ENCODE measurements at places on chromosomes 6 and 20.

DNA sequence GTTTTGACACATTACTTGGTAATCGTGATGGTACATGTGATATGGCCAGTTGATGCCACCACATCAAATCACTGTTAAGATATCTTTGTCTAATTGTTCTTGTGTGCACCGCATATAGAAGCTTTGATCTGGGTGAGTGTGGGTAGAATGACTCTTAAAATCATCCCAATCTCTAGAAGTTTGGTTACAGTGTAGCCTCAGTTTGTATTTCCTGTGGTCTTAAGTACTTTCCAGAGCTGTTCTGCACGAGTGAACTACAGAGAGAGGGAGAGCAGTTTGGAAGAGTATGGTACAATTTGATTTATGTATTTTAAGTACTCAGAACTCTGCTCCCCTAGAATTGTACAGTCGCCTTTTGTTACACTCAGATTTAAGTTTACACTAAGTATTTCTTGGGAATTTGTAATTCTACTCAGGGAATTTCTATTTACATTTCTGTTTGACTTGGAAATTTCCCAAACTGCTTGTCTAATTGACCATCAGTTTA lies 37.5 kb downstream of the SNX9 start:
- DNase-seq = no peak

DNA sequence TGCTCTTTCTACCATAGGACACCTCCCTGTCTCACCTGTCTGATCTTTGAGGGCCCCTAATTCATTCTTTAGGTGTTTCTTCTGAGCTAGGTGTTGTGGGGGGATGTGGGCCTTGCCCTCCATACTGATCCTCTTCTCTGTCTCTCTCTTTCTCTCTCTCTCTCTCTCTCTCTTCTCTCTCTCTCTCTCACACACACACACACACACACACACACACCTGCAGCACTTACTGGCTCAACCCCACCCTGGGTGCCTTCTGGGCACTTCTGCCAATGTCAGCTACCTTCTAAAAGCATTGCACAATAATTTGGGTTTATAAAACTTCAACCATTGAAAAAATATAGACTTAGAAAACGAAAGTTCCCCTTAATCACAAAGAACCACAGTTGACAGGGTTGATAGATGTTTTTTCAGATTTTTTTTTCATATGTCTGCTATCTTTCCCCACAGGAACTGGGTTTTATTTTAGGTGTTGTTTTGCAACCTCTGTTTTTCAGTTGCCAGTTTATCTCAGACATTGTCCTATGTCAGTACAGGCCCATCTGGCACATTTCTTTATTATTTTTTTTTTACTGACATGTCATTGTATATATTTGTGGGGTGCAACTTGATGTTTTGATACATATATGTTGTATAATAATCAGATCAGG lies 28.1 kb downstream of the PKIG start:
- DNase-seq = no peak

DNA sequence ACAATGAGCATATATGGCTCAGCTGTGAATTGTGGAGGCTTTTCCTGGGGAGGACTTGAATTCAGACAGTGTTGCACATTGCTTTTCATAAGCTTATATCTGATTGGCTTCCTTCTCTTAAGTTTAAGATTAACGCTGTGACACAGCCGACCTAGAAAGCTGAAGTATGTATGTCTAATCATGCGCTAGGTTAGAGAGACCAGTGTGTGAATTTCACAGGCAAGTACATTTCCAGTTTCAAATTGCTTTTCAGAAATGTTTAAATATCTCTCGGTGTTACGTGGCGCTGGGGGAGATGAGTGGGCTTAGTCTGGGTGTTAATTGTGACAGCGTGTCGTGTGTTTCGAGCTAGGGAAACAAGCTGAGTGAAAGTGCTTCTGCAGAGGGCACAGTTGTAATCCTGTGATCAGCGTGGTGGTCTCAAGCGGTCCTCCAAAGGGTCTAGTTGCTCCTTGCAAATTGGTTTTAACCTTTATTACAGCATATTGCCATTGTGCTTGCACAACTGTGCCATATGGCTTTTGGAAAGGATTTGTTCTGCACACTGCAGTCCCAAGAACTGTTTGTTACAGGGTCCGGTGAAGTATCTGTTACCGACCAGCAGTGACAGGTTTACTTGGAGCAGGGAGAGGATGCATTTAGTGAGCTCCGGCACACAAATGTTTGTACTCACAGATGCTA lies 166.6 kb downstream of the SASH1 start:
- DNase-seq = no peak

GRCh38 chr20:37579106-37579505 lies 51.4 kb upstream of the BLCAP start:
- no peak for DNase-seq

GRCh38 chr6:157314705-157315321 lies 8.5 kb downstream of the TMEM242 start:
- no peak for DNase-seq

DNA sequence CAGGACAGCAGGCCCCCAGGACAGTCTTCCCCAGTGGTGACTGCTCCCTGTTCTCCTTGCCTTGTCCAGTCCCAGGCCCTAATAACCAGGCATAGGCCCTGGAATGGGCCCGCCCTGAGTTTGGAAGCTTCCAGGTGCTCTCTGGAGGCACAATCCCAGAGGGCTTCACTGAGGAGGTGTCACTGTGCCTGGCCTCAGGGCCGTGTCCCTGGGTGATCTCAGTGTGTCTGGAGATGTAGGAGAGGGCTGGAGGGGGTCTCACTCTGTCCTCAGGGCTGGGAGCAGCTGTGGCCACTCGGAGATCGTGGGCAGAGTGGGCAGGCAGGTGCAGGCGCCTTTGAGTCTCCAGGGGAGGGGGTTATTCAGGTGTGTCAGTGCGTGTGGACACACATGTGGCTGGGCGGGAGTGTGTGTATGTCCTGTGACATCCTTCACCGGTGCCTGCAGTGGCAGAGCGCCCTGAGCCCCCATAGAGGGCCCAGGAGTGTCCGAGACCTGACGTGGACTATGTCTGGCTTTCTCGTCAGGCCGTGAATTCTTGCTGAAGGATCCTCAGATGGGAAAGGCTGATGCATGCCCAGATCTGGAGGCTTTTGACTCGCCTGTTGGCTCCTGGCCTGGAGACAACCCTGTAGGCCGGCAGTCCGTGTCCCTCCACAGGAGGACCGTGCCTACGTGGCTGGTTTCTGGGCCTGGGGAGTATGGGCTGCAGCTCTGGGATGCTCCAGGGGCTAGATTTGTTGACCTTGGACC lies 5.5 kb upstream of the NPBWR2 start:
- DNase-seq = no peak

- DNase-seq = no peak
Observed at GRCh38 chr6:138601128-138601527, 101.8 kb upstream of the NHSL1 start.

- no peak for DNase-seq
Observed at GRCh38 chr6:152605941-152606340, 31.2 kb downstream of the SYNE1 start.

- no peak for DNase-seq
Observed at GRCh38 chr6:14476793-14477531, 359.4 kb downstream of the CD83 start.

DNA sequence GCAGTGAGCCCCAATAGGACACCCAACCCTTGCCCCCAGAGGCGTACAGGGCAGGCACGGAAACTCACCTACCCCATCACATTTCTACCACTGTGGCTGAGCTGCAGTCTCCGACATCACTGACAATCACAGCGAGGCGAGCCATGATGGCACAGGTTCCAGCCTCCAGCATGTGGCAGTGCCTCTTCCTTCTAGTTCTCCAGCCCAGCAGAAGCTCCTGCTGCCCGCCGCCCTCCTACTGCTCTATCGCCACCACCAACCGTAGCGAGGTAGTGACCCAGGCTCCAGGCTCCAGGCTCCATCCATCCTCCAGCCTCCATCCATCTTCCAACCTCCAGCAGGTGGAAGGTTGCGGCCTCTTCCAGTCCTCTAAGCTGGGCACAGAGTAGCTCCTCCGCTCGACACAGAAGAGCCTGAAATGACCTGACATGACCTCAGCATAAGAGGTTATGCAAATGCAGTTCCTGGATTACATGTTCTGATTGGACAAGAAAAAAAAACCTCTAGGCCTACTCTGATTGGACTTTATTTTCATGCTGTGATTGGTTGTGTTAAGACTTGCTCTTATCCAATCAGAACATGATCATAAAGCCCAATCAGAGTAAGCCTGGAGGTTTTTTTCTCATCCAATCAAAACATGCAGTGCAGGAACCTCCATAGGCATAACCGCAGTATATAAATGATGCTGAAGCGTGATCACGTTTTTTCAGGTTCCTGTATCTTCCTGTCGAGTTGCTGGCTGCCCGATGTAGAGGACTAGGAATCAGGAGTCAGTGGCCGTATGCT lies 438.9 kb upstream of the ZNF337 start:
- DNase-seq = no peak

DNA sequence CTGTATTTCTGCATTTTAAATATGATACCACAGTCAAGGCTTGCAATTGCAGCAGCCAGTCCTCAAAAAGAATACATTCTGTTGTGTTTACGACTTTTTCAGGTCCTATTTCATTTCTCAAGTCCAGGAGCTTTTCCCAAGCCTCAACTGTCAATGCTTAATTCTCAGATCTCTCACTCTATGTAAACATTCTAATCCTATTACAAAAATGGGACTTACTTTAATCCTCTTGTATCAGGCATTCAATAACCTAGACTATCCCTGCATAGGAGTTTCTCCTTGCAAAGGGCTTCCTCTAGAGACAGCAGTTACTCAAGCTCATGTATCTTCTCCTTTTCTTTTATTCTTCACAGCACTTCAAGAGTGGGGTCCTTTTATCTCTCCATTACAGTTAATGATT lies 1293.0 kb downstream of the GRIK2 start:
- no peak for DNase-seq

- no peak for DNase-seq
Observed at GRCh38 chr20:31918466-31919105, 33.3 kb downstream of the PDRG1 start.

GRCh38 chr6:85428486-85428885 lies 21.4 kb upstream of the NT5E start:
- DNase-seq = no peak

- DNase-seq = no peak
Observed at GRCh38 chr6:106163966-106164877, 78.1 kb downstream of the PRDM1 start.

- peak; percentile 16 for DNase-seq
Observed at GRCh38 chr20:33005132-33005566, 916 bp upstream of the SUN5 start.

Data from NCI-H526 treated with DMSO at 0.1 percent for 48 hours (cell line).